ENCODE measurements at places on chromosomes 2 and 18. TPM values are rescaled to one million over a fixed set of nuclear protein-coding genes. Genes with fewer than 3 reads are reported as not detected.

QPCT gene
- total RNA-seq, result 16.5 TPM

SERPINB2 gene
- not detected for total RNA-seq

EVX2 gene
- total RNA-seq, result 0.03 TPM

ZAP70 gene
- 0.12 TPM for total RNA-seq

AUP1 gene
- total RNA-seq, result 89.4 TPM

POU3F3 gene
- 0.24 TPM for total RNA-seq

GCKR gene
- total RNA-seq, result not detected

ADAM23 gene
- 12.0 TPM for total RNA-seq

GREB1 gene
- total RNA-seq, result 36.5 TPM

SLC5A7 gene
- 0.17 TPM for total RNA-seq

LNPK gene
- 6.1 TPM for total RNA-seq

TANK gene
- total RNA-seq, result 27.7 TPM

ASB18 gene
- not detected for total RNA-seq

NDUFB3 gene
- total RNA-seq, result 35.6 TPM

DRC1 gene
- not detected for total RNA-seq

NETO1 gene
- 20.7 TPM for total RNA-seq

SESTD1 gene
- total RNA-seq, result 21.6 TPM

SLC9A4 gene
- total RNA-seq, result not detected

SERPINB3 gene
- total RNA-seq, result not detected

TRAF3IP1 gene
- total RNA-seq, result 12.2 TPM

GPR75 gene
- total RNA-seq, result 4.1 TPM

PUS10 gene
- 2.5 TPM for total RNA-seq

MC4R gene
- not detected for total RNA-seq

LYPD6 gene
- 10.9 TPM for total RNA-seq

MOGAT1 gene
- 0.94 TPM for total RNA-seq

CXCR4 gene
- 1.3 TPM for total RNA-seq

CCDC142 gene
- 12.3 TPM for total RNA-seq

KIF5C gene
- total RNA-seq, result 46.5 TPM

VAMP8 gene
- 17.4 TPM for total RNA-seq

DYSF gene
- total RNA-seq, result 21.3 TPM

ERFE gene
- total RNA-seq, result 3.3 TPM

LRRC30 gene
- total RNA-seq, result not detected

RNF138 gene
- 89.6 TPM for total RNA-seq

CYP26B1 gene
- total RNA-seq, result 0.31 TPM

STAT4 gene
- 0.16 TPM for total RNA-seq
